ENCODE measurements at places on chromosomes 1 and 21.

DNA sequence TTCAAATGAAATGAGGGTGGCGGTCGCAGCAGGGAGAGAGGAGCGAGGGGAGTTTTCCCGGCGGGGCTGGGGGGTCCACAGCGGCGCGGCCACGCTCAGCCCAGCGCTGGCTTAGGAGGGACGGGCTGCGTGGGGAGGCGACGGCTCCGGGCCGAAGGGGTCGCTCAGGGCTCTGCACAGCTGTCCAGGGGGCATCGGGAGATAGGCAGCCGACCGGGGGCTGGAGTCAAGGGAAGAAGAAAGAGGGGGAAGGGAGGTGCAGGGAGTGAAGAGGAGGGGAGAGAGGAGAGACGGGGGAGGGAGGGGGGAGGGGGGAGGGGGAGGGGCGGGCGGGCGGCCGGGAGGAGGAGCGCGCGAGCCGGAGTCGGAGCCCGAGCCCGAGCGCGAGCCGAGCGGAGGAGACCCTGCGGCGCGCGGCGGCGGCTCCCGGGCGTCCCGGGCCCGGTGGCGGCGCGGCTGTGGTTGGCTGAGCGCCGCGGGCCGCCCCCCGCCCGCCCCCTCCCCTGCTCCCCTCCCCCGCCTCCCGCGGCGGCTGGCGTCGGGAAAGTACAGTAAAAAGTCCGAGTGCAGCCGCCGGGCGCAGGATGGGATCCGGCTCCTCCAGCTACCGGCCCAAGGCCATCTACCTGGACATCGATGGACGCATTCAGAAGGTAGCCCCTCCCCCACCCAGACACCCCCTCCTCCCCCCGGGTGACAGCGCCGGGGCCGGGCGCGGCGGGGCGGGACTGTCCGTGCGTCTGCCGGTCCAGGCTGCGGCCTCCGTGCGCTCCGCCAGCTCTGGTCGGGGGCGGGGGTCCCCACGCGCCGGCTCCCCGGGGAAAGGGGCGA is at the start of gene PDE9A:
Gene PDE9A (plus strand): TSS at position 391 of the 831 bp plus-strand sequence. CDS start 194 bp downstream, at position 585.
- no peak for DNase-seq

- no peak for DNase-seq
Measured at GRCh38 chr1:202145068-202145743, 669 bp upstream of the ARL8A start.

DNA sequence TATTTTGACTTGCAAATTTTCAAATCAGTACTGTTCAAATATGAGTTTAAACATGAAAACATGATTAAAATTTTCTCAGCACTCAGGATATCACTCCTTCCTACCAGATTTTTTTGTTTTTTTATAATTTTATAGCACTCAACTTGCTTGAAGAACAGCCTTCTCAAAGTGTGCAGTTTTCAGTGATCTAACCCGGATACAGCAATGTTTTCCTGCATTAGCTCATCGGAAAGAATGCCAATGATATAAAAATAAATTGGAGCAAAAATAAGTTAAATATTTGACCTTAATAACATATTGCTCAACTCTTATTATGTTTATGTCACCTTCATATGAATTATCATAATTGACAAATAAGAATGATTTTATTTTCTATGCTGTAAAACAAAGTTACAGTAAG is 766.8 kb downstream of the USP25 start:
- peak; percentile 66 for DNase-seq

GRCh38 chr1:229230893-229231753 is 39.8 kb upstream of the RAB4A start:
- DNase-seq = peak; percentile 43

DNA sequence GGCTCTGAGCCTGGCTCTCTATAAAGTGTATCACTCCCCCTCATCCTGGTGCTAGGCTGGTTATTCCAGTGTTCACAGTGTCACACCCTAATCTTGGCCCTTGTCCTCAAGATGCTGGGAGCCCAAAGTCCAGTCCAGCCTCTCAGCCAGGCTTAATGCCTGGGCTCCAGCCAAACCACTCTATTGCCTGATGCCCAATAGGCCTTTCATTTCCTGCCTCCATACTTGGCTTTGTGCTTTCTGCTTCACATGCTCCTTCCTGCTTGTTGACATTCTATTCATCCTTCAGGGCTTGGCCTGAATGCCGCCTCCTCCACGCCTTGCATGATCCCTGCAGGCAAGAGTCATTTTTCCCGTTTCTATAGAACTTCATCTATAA is 1.7 kb downstream of the KLHDC8A start:
- no peak for DNase-seq

DNA sequence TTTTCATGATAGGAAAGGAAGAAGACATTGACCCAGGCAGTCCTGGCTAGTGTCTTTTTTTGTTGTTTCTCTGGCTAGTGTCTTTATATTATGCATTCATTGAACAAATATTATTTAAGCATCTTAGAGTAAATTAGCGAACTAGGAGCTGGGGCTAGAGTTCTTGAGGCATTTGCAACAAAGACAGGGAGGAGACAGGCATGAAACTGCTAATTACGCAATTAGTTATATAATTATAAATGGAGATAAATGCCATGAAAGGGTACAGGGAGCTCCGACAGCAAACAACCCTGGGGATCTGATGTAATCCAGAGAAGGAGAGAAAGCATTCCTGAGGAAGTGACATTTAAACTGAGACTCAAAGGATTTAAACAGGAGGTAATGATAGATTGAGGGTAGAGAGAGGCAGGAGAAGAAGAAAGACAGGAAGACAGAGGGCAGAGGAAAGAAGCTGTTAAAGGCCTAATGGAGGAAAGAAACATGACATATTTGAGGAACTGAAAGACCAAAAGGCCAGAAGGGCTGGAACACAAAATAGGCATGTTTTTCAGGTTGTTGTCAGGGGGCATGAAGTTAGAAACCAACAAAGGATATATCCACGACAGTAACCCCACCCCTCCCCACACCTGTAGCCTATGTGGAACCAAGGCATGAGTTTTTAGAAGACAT is 99.5 kb upstream of the GJB5 start:
- DNase-seq = no peak

DNA sequence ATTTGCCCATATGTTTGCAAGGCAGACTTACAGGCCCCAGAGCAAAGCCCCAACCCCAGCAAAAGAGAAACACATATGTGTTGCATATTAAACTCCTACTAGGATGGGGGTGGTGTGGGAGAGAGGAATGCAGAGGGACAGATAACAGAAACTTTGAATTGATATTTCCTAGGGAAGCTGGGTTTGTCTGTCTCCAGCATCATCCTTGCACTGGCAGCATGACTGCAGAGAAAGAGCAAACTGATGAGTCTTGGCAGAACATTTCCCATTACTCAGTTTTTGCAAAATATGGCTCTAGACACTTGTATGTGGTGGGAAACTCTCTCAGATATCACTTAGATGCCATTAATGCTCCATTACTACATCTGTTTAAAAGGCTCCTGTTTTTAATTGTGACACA is 43.8 kb upstream of the MARK1 start:
- no peak for DNase-seq

All from dermis microvascular lymphatic vessel endothelial cell (primary cell).